Heart right ventricle (tissue), 16 donors: ENCODE measurements at places on chromosomes 4 and X.

DNA sequence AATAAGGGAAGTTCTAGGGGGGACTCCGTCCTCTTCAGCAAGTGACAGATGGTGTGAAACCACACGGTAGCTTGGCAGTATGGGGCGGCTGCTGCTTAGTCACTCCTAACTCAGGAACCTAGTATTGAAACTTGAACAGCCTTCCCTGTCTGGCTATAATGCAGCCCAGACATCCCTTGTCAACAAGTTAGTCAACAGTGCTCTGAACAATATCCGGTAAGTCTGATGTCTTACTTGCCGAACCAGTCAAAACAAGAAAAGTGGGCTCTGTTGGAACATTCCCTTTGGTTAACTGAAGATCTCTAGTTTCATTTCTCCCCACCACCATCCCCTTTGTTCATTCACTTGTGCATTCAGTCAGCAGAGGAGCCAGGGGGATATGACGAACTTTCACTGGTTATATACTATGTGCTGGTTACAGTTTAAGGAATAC lies 18.7 kb upstream of the CXCL13 start:
- DNase-seq = no peak
- no peak overlapping the region for H3K27ac ChIP-seq
- H3K4me3 ChIP-seq = no peak overlapping the region

DNA sequence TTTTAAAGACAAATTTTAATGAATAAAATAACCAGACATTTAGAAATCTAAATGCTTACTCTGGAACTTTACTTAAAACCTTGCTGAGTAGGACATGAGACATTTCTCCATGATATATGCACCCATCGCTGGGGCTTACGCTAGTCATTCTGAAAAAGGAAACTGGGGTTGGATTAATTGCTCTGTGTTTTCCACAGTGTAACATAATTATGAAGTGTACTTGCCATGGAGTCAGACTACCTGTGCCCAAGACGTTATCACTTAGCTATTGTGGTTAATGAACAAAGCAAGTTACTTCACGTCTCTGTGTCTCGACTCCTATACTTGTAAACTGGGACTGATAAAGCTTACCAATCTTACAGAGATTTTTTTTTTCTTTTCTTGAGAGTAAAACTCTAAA lies 47.8 kb downstream of the SHISA3 start:
- no peaks in the 10 kb centered on the region for H3K27me3 ChIP-seq
- no peak for DNase-seq
- no peak overlapping the region for H3K4me3 ChIP-seq
- no peak overlapping the region for H3K27ac ChIP-seq

GRCh38 chrX:19837648-19838047 lies 49.8 kb downstream of the SH3KBP1 start:
- no peak overlapping the region for H3K4me3 ChIP-seq
- H3K36me3 ChIP-seq = peaks cover 6% of the 10 kb centered on the region
- H3K27ac ChIP-seq = no peak overlapping the region
- no peaks in the 10 kb centered on the region for H3K4me1 ChIP-seq
- no peak for DNase-seq

DNA sequence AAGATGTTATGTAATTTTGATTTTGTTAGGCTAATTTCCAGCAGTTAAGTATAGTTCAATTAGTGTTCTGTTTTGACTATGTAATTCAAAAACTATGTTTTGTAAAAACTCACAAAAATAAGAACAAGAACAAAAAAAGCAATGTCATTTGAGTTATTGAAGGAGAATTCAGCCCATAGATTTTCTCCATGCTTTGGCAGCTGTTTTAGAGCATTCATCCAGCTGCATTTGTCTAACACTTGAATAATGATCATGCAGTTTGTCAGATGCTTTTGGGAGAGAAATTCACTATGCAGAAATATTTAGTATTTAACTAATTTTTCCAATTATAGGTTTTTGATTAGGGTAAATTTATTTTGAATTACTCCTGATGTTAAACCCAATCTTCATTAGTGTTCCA lies 14.2 kb downstream of the CPE start:
- peaks cover 4% of the 10 kb centered on the region for H3K27me3 ChIP-seq
- no peaks in the 10 kb centered on the region for H3K36me3 ChIP-seq
- H3K4me3 ChIP-seq = no peak overlapping the region
- DNase-seq = no peak

DNA sequence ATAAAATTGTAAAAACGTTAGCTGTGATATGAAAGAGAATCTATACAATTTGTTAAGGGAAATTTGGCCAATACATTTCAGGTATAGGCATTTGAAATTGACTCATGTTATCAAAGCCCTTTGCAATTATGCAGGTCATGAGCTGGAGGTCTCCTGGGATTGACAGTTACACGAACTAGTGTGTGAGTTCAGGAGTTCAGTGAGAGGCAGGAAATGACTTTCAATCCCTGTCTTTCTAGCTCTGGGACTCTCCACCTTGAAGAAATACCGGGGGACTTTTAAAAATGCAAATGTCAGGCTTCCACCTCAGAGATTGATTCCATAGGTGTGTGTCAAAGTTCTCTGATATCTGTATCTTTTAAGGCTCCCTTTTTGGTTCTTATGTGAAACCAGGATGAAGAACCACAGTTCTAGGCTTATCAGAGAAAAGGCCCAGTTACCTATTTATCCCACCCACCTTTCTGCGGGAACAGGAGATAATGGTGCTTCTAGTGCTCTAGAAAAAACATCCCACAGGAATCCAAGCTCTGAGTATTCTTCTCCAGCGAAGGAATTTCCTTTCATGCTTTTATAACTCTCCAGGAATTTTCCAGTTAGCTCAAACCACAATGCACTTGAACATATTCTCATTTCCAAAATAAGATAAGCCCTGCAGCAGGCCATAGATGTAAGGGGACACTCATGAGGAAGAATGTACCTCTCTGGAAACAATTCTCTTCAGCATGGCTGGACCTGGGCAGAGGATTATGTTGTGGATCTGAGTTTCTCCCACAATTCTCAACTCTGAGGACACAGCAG lies 501.0 kb downstream of the IDS start:
- no peaks in the 10 kb centered on the region for H3K36me3 ChIP-seq
- no peaks in the 10 kb centered on the region for H3K4me1 ChIP-seq
- H3K27ac ChIP-seq = no peak overlapping the region
- no peak overlapping the region for H3K4me3 ChIP-seq

DNA sequence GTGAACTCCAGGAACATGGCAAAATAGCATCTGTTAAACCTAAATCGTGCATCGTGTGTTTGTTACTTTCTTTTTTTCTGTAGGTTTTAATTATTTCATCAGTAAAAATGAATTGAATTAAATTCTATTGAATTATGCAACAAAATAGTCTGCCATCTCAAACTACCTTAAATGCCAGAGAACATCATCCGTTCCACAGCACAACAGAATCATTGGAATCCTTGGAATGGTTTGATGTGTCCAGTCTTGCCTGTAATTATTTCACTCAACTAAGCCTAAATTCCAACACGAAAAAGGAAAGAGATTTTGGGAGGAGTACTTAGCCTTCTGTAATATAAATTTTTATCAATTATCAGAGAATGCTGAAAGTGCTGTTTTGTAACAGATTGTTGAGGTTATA lies 17.1 kb upstream of the SLC7A11 start:
- H3K4me1 ChIP-seq = no peaks in the 10 kb centered on the region
- no peak overlapping the region for H3K27ac ChIP-seq
- no peak overlapping the region for H3K4me3 ChIP-seq
- DNase-seq = no peak

DNA sequence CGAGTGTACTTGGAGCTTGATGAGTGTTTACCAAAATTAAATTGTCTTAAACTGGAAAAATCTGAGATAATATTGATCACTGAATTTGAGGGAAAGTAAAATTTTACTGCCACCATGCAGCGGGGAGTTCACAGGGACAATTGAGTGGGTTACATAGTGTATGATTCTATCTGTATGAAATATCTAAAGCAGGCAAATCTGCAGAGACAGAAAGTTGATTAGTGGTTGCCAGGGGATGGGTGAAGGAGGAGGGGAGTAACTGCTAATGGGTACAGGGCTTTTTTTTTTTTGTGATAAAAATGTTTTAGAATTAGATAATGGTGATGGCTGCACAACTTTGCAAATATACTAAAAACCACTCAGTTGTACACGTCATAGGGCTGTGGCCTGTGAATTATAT lies 35.4 kb upstream of the PDLIM3 start:
- no peaks in the 10 kb centered on the region for H3K27me3 ChIP-seq
- no peak for DNase-seq
- H3K36me3 ChIP-seq = no peaks in the 10 kb centered on the region
- H3K4me1 ChIP-seq = peaks cover 41% of the 10 kb centered on the region
- peak overlapping the region; percentile 95 for H3K27ac ChIP-seq
- H3K4me3 ChIP-seq = no peak overlapping the region

GRCh38 chrX:38868941-38869401 lies 67.7 kb downstream of the MID1IP1 start:
- H3K4me3 ChIP-seq = no peak overlapping the region
- H3K27me3 ChIP-seq = no peaks in the 10 kb centered on the region
- no peaks in the 10 kb centered on the region for H3K4me1 ChIP-seq
- H3K27ac ChIP-seq = no peak overlapping the region
- no peaks in the 10 kb centered on the region for H3K36me3 ChIP-seq

GRCh38 chrX:72395237-72395636 lies 89.5 kb upstream of the CITED1 start:
- H3K4me3 ChIP-seq = no peak overlapping the region
- no peak overlapping the region for H3K27ac ChIP-seq
- no peak for DNase-seq
- H3K4me1 ChIP-seq = peaks cover 5% of the 10 kb centered on the region
- H3K27me3 ChIP-seq = no peaks in the 10 kb centered on the region

DNA sequence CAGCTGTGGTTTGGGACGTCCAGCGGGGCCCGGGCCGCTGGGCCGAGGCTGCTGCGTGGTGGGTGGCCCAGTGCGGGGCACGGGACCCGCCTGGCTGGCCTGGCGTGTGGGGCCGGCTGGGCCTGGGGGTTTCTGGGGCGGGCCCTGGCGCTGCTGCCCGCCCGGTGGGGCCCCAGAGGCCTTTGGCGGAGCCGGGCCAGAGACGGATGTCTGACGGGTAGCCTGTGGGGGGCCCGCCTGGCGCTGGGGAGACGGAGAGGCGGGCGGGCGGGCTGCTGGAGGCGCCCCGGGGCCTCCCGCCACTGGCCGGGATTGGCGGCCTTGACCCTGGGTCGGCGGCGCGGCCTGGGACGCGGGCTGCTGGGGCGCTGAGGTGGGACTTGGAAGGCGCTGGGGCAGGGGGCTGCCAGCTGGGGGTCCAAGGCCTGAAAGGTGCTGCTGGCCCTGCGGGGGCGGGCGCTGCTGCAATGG lies 8.1 kb upstream of the TIMP1 start:
- peak overlapping the region; percentile 67 for H3K27ac ChIP-seq
- no peaks in the 10 kb centered on the region for H3K27me3 ChIP-seq

DNA sequence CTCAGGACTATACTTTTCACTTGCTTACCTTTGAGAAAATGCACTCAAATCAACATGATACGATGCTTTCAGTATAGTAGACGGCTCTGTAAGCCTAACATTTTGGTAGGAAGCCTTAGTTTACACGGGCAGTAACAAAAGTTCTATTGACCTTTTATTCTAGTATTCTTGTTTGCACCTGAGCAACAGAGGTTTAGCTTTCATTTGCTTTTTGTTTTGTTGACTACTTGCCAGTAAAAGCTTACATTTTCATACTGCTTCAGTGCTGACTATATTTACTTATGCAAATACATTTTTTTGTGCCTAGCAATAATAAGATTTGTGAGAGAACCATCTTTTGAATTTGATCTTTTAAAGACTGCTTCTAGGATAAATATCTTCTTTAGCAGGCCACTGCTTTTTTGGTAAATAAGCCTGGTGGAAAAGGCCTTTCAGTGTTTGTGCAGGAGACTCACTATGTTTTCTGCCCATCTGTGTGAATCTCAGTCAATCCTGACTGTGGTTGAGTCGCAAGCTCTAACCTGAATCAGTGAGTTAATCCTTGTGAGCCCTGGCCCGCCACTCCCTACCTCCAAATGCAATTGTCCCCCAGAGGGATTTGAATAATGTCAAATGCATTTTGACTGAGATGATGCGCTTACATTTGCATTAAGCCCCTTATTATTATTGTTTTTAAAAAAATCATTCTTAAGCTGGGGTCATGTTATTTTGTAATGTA lies 21.9 kb downstream of the FHIP1A start:
- DNase-seq = no peak
- no peaks in the 10 kb centered on the region for H3K27me3 ChIP-seq
- H3K27ac ChIP-seq = no peak overlapping the region
- H3K4me1 ChIP-seq = peaks cover 5% of the 10 kb centered on the region
- no peaks in the 10 kb centered on the region for H3K36me3 ChIP-seq
